ENCODE measurements at places on chromosomes 5 and 9. TPM values are rescaled to one million over a fixed set of nuclear protein-coding genes. Genes with fewer than 3 reads are reported as not detected.

OR1J4 gene
- total RNA-seq = not detected

ANKRD55 gene
- total RNA-seq = not detected

PCDHGA5 gene
- 1.6 TPM for total RNA-seq

ACTL7B gene
- total RNA-seq = not detected

ADAMTS13 gene
- 2.0 TPM for total RNA-seq

SGCD gene
- total RNA-seq = under 0.01 TPM
